ENCODE measurements at places on chromosomes 16 and 17.

GRCh38 chr16:28110479-28110878, 47.0 kb upstream of the GSG1L start:
- no peak for DNase-seq

DNA sequence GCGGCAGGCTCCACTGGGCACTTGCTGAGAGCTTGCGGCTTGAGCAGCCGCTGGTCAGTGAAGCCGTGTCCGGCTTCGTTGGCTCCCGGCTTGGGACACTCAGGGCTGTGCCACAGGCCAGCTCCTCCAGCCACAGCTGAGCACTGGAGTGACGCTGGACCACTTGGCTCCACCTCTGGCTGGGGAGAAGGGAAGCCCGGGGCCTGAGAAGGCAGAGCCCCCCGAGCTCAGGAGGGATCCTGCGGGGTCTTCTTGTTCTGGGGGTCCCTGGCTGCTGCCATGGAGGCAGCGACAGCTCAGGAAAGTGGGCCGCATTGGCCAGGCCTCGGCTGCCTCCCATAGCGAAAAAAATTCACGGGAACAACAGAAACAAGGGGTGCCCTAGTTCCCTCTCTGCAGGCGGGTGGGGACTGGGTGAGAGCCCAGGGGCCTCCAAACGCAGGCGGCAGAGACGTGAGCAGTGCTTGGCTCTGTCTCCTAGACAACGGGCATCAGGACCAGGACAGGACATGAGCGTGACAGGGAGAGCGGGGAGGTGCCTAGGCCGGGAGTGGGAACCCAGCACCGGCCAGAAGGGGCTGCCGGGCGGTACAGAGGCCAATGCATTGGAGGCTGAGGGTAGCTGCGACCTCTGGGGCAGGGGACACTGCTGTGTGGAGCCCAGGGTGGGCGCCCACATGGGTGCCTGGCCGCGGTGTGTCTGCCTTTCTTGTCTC, 37.7 kb downstream of the SLC7A5 start:
- DNase-seq: no peak

- DNase-seq: no peak
These were observed 24.7 kb upstream of the AQP8 start for GRCh38 chr16:25192096-25192495.

DNA sequence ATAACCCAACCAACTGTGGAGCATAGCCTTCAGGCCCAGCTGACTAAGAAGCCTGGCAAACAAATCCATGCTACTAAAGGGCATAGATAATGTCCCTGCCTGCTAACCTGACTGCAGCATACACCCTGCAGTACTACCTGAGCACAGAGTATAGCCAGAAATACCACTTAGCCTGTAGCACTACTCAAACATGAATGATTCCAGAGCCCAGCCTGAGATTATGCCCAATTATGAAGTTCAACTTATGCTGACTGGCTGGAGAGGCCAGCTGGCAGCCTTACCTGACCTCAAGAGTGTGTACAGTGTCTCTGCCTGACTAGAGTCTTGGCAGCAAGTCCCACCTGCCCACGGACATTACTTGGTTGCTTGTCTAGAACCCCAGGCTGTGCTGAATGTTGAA, 1265.3 kb downstream of the CDH11 start:
- no peak for DNase-seq

DNA sequence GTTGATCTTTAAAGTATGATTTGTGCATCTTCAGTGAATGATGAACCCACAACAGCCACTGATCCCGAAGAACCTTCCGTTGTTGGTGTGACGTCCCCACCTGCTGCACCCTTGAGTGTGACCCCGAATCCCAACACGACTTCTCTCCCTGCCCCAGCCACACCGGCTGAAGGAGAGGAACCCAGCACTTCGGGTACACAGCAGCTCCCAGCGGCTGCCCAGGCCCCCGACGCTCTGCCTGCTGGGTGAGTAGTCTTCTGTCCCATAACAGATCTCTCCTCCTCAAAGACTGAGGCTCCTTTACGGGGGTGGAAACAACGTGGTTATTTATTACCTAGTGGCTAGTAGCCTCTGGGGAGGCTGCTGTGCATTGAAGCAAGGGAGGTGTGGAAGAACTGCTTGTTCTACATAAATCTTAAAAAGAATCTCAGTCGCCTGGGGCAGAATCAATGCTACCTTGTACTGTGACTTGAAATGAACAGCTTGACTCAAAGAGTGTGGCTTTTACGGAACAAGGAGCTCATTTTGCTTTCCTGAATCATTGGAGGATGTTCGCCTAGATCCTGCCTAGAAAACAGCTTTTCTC, 63.0 kb upstream of the CLEC18A start:
- peak; percentile 56 for DNase-seq

DNA sequence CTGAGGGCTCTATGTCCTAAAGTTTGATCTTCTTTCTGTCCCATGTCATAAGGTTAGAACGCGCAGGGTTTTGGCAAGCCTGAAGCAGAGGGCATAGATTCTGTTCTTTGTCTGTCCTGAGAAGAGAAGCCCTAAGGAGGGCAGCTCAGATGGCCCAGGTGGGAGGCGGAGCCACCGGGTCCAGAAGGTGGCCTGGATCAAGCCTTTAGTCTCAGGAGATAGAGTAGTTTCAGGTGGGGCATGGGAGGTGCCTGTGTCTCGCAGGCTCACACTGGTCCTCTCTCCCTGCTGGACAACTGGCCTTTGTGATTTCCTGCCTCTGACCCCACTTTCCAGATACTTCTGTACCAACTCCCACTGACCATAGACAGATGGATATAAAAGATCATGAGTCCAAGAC, 44.2 kb upstream of the DNAJA2 start:
- DNase-seq: no peak

GRCh38 chr17:56031636-56032035, 121.6 kb upstream of the ANKFN1 start:
- no peak for DNase-seq

GRCh38 chr16:88315543-88316105, 67.1 kb upstream of the ZNF469 start:
- DNase-seq: peak; percentile 45

DNA sequence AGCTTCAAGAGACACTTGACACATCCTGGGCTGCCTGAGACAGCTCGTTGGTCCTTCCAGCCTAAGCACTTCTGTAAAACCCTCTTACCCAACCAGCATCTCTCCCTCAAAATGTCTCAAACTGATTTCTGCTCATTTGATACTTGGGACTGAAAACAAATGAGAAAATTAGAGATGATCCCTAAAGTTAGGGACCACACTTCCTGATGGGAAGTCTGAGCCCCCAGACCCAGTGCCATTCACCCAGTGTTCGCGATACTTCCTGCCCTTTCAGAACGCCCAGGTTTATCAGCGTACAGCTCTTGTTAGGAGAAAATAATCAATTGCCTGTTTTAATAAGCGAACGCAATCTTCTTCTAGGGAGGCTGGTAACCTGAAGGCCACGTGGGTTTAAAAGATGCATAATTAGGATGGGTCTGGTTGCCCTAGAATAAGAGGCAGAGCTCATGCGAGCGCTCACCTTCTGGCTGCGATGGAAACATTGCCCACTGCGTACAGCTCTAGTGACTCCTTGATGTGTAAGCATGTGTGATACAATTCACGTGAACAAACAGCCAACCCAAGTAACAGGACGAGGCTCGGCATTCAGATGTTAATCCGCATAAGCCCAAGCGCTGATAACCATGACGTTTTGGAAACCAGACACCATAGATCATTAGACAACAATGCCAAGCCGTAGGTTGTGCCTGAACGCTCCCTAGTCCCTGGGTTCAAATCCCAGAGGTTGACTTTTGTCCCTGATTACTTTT, 213.1 kb downstream of the FOXL1 start:
- DNase-seq: no peak

DNA sequence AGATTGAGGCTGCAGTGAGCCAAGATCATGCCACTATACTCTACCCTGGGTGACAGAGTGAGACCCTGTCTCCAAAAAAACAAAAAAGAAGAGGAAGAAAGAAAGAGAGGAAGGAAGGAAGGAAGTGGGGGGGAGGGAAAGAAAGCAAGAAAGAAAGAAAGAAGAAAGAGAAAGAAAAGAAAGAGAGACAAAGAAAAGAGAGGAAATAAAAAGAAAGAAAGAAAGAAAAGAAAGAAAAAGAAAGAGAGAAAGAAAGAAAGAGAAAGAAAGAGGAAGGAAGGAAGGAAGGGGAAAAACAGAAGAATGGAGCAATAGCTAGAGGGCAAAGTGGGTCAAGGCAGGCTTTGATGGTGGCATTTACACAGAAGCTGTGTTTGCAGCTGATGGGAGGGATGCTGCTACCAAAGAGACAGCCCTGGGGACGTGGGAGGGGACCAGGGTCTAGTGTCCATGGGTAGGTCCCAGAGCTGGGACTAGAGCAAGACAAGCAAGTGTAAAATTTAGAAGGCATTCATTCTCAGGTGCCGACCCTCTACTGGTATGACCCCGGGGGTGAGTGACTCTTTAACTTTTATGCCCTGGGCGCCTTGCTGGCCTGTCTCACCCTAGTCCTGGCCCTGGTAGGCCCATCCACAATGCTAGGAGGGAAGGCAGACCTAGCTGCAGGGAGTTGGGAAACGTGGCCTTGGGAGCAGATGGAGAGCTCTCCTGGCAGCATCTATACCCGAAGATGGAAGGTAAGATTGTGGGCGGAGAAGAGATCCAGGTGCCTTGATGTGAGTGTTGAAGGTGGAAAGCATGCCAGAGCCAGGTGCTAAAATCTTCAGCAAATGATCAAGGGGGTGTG, 2.0 kb upstream of the CES3 start:
- DNase-seq: no peak

- no peak for DNase-seq
These were observed 33.4 kb upstream of the ARL4D start for GRCh38 chr17:43365356-43365755.

DNA sequence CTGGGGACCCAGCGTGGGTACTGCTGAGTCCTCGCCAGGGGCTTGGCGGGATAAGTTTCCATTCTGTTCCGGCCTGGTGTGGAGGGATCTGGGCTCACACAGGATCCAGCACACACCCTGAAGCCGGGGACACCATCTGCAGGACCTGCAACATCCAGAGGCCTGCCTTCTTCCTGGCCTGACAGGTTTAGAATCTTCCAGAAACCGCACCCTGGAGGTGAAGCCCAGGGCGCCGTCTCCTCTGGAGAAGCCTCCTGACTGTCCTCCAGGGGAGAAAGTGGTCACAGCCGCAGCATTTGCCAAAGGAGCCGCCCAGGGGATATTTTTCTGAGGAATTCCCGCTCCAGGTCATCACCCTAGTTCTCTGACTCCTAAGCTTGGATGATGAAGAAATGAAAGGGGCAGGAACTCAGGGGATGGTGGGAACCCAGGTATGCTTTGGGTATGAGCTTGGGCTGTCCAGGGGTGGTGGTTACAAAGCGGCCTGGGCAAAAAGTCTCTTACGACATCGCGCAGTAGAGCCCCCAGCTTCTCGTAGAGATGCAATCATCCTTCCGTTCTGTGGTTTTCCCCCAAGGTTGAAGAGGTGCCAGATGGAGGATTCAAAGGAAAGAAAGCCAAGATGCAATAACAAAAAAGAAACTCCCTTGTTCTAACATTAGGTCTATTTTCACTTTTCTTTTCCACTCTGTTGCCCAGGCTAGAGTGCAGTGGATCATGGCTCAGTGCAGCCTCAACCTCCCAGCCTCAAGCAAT, 9.1 kb upstream of the CRISPLD2 start:
- DNase-seq: peak; percentile 18

GRCh38 chr17:74968361-74968780, 4.2 kb downstream of the HID1 start:
- DNase-seq: no peak

DNA sequence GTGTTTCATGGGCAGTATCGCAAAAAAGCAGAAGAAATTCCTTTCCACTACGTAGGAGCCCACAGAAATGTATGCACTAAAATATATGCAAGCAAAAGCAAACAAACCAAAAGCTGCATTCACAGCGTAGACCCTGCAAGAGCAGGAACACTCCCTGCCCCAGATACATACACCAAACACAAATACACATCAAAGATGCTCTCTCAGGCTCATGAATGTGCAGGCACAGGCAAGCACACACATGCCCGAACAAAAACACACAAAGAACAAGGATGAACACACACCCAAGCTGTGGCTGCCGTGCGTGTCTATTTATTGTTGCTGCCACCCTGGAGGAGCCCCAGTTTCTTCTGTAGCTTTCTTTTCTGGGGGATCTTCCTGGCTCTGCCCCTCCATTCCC, 1.7 kb downstream of the NUPR1 start:
- DNase-seq: no peak

GRCh38 chr17:68646626-68647526, 45.7 kb upstream of the FAM20A start:
- DNase-seq: no peak

- no peak for DNase-seq
These were observed 34.1 kb downstream of the GRB2 start for GRCh38 chr17:75371339-75371738.

DNA sequence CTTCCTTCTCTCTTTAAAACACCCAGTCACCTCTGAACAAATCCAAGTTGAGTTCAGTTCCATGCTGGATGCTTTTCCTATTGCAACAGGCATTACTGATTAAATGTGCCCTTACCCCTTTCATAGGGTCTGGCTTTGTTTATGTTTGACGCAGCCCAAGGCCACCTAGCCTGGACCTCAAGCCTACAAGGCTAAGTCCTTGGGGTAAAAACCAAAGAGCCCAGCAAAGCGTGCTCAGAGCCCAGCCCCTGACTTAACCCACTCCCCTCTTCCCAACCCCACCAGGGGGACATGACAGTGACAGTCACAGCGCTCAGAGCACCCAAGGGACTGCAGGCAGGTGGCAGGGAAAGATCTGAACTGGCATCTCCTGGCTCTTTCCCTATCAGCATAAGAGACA, 200.6 kb downstream of the XYLT1 start:
- DNase-seq: no peak

GRCh38 chr16:27291722-27292240, 22.0 kb upstream of the IL4R start:
- DNase-seq: no peak

GRCh38 chr17:63991611-63992010, 6.5 kb upstream of the PRR29 start:
- DNase-seq: no peak

DNA sequence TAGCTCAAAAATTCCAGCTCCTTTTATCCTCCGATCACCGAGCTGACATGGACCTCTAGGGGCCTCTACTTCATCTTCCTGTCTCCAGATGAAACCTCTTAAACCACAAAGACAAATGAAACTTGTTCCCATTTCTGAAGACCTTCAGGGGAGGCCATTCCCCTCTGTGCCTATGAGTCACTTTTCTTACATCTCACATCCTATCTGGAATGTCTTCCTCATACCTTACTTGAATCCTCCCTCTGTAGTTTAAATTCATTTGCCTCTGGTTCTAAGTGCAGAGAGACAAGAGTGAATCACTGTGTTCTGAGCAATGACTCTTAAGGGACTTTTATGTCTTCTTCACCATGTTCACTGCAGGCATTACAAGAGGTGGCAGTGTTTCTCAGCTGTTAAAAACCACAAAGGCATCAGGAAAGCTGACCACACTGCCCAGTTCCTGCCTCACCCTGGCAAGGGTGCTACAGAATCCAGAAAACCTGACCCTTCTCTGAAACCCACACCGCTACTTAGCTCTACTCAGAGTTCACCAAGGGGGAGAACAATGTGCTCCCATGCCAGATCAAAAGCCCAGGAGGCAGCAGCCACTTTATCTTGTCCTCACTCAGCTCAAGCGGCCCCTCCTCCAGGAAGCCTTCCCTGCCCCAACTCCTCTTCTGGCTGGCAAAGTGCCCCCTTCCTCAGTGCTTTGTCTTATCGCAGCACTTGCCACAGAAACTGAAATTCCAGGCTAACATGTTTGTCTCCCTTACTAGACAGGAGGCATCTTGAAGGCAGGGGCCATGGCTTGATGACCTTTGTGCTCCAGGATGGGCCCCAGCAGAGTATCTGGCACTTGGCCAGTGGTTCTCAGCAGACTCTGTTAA, 6.4 kb downstream of the CUEDC1 start:
- peak; percentile 100 for DNase-seq

Measured in RCC 7860 (cell line).